Cortex of kidney (tissue), 1 donor: ENCODE measurements at places on chromosomes 1 and 21.

DNA sequence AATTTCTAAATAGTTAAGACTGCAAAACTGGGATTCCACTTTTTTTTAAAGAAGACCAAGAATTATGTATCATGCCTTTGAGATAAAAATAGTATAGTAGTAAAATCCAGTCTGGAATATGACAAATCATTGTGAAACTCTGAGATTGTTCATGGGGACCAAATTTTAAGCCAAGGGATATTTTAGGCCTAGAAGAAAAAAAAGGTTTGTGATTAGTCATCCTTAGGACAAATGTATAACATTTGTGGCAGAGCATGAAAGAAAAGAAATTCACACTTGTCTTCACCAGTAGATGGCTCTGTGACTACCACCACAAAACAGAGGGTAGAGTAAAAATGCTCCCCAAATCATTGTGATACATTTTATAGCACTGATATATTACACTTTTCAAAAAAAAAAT lies 226.1 kb downstream of the KCTD3 start:
- no peak for DNase-seq

- no peak for DNase-seq
Observed at GRCh38 chr1:89041119-89041641, 18.5 kb upstream of the GBP3 start.

DNA sequence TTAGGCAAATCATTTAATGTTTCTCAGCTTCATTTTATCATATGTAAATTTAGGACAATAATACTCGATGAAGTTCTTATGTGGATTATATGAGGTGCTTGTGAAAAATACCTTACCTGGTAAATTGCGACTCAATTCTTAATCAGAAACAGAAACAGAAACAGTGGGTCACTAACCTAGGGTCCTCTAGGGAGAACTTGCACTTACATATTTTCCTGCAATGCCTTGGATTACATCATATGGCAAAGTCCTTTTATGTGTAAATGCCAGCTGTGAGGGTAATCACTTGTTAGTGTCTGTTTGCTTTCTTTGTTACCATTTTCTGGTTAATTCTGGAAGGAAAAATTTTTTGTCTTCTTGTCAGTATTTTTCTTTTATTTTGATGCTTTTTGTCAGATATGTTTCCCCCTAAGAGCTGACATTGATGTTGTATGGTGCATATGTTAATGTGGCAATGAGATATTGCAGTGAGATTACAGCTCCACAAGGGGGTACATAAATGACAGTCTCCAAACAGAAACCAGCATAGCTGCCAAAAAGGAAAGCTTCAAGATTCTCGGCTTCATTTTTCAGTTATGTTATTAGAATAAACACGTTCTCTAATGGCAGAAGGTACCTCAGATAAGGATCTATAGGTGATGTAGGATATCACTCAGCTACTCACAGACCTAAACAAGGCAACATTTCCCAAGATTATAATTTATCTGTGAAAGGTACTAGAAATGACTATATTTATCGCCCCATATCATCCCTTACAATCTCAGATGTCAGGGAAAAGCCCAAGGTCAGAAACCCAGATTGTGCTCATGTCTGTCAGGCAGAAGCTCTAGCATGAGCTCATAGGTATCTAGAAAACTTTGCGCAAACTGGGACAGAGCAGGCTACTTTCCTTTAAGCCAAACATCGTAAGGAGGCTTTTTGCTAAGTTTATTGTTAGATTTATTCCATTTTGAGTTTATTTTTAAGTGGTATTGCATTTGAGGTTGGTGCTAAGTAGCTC lies 119.9 kb downstream of the FASLG start:
- DNase-seq, result no peak

DNA sequence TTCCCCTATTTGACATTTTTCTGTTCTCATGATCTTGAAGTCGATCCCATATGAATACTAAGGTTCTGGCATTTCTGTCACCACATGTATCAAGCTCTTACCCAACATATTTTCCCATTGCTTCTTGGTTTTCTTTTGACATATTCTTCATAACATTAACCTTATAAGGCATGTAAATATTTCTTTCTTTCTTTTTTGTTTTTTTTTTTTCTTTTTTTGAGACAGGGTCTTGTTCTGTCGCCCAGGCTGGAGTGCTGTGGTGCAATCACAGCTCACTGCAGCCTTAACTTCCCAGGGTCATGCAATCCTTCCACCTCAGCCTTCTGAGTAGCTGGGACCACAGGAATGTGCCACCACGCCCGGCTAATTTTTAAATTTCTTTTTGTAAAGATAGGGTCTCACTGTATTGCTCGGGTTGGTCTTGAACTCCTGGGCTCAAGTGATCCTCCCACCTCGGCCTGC lies 33.1 kb upstream of the ERRFI1 start:
- no peak for DNase-seq

DNA sequence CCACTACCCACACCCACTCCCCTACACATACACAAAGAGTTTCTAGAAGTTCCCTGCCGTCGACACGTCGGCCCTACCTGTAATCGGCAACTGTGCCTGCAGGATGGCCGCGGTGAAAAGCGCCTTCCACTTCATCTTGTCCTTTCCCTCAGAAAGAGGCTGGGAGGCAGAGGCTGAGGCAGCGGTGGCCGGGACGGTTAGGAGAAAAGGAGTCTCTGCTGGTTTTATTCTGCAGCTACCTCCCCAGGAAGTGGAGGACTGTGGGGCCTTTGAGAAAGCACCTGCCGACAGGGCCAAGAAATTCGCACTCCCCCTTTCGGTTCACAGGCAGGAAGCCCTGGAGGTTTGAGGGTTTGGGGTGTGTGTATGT lies at the start of gene CD247:
Gene CD247 (minus strand): TSS at position 199 of the 370 bp plus-strand sequence. CDS start 64 bp downstream, at position 135.
- DNase-seq, result no peak

DNA sequence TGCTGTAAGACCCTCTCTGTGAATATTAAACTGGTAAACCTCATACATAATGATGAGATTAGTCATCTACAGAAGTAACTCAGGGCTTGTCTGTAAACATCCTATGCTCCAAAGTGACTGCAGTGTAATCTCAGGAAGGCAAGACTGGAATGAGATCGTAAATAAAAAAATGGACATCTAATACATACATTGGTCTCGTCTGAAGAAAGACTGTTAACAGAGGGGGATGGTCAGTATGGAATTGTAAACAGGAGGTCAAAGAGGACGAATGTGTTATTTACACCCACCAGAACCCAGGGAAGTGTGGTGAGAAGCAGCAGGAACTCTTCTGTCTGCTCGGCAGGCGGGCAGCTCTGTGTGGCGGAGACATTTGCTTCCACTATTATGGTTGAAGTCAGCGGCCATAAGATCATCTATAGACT lies 51.4 kb downstream of the DISC1 start:
- no peak for DNase-seq

DNA sequence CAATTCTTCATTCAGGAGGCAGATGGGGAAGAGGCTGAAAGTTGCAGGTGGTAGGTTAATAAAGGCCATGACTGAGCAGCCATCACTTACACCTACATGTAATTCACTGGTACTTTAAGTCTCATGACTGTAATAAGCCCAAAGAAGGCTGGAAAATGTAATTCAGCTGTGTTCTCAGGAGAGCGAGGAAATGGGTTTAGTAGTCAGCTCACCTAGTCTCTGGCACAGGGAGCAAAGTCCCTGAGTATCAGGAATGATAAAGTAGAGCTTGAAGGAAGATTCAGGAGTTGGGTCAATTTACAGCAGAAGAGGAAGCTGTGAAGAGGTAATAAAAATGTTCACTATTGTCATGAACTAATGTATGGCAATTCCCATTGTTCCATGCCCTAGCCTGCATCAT lies 393.4 kb upstream of the KAZN start:
- no peak for DNase-seq

- DNase-seq, result no peak
Observed at GRCh38 chr1:19569786-19570185, 74.3 kb upstream of the NBL1 start.

DNA sequence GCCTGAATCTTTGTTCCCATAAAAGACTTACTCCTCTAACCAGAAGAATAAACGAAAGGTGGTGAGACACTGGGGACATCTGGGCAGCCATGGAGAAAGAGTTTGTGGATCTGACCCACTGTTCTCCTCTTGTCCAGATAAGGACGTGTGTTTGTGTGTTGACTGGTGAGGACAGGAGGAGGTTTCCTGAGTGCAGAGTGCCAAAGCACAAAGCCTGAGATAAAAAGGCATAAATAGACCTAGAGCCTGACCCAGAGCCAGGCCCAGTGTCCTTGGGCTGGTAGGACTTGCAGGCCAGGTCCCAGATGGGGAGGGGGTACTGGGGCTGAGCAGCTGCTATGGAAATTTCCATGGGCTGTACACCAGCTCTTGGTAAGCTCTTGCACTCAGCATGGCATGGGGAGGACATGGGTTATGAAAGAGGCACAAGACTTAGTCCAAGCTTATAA lies 19.6 kb upstream of the COQ8A start:
- DNase-seq, result no peak
